T follicular helper cell (primary cell): ENCODE measurements at places on chromosomes 6 and 20.

DNA sequence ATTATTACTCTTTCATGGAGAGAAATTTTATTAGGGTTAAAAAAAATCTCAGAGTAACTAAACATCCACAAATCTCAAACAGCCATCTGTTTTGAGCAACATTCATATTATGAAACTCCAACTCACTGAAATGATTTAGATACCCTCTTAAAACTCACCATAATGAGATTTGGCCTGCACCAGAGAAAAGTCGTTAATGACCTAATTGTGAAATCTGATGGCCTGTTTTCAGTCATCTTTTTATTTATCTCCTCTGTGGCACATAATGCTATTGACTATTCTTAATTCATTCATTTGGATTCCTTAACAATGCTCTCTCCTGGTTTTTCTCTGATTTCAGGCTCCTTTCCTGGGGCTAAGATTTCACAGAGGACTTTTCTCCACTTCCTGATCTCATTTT is 192.7 kb downstream of the RNF144B start:
- DNase-seq, result no peak

GRCh38 chr6:34746104-34746846 is 11.0 kb upstream of the SNRPC start:
- no peak for DNase-seq

- DNase-seq, result no peak
Observed at GRCh38 chr6:89974834-89975233, 80.6 kb downstream of the GJA10 start.

DNA sequence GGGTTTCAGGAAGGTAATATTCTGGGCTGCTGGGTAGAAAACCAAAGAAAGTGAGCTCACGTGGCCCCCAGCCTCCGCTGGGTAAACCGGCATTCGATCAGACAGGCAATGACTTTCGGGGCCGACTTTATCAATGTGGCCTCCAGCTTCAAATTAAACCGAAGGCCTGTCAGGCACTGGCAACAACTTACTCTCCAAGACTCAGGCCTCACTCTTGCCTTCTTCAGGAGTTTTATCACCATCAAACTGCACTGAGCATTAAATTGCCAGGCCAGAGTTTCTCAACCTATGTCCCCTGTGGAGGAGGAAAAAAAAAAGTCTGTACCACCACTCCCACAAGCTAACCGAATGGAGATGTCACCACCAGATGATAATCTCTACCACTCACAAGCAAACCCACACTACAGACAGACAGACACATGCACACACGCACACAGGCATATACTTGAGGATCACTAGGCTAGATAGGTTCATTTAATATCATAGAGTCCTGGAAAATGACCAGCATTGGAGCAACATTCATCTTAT is 1.1 kb upstream of the MBOAT1 start:
- DNase-seq, result no peak

DNA sequence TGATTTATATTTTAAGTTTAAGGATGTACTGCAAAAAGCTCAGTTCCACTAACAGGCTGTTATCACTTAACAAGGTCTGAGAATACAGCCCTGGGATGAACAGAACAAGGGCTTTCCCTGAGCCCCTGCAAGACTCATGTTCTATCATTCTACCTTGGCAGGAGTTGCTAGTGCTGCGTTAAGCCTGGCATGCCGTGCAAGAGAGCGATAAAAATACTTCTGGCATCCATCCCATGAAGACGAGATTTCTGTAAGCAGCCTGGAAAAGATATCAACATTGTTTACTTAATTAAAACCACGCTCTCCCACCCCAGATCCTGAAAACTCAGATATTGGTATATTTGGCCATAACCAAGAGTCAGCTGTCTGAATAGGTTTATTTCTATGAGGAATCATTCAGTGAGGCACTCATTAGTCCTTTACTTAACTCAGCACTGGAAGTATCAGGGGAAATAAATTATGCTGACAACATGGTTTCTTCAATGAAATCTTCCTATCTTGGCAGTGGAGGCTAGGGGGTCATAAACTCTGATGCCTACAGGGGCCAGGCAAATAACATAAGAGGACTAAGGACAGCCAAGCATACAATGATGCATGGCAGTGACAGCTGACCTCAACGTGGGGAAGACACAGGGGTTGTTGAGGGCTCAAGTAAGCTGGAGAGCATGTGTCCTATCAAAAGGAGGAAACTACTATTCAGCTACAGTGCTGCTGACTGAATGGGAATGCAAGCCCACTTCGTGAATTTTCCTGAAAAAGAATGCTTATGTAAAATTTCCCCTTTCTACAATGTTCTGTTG is 37.6 kb upstream of the LYRM2 start:
- no peak for DNase-seq

GRCh38 chr6:47651505-47651944 is 46.9 kb upstream of the ADGRF4 start:
- no peak for DNase-seq
